ENCODE measurements at places on chromosomes 7 and 10.

- no peak for DNase-seq
These were observed 80.2 kb downstream of the RBM20 start for GRCh38 chr10:110724116-110724921.

GRCh38 chr7:73761854-73762658 is 8.0 kb downstream of the CLDN3 start:
- no peak for DNase-seq

GRCh38 chr7:95246831-95247370 is 77.4 kb downstream of the PON1 start:
- no peak for DNase-seq

DNA sequence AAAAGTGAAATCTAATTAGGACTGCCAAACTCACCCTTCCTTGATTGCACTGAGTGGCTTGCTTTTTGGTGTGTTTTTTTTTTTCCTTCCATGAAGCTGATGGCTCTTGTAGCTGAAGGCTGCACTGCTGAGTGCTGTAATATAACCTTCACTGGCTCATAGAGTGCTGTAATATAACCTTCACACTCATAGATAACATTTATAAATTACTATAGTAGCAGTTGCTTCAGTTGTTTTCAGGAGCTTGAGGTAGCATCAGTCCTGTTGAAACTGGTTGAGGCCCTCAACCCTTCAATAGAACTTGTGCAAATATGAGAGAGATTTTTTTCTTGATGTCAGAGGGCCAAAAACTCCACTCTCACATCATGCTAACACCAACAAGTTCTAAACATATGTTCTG is 404.9 kb upstream of the MBL2 start:
- DNase-seq = no peak

DNA sequence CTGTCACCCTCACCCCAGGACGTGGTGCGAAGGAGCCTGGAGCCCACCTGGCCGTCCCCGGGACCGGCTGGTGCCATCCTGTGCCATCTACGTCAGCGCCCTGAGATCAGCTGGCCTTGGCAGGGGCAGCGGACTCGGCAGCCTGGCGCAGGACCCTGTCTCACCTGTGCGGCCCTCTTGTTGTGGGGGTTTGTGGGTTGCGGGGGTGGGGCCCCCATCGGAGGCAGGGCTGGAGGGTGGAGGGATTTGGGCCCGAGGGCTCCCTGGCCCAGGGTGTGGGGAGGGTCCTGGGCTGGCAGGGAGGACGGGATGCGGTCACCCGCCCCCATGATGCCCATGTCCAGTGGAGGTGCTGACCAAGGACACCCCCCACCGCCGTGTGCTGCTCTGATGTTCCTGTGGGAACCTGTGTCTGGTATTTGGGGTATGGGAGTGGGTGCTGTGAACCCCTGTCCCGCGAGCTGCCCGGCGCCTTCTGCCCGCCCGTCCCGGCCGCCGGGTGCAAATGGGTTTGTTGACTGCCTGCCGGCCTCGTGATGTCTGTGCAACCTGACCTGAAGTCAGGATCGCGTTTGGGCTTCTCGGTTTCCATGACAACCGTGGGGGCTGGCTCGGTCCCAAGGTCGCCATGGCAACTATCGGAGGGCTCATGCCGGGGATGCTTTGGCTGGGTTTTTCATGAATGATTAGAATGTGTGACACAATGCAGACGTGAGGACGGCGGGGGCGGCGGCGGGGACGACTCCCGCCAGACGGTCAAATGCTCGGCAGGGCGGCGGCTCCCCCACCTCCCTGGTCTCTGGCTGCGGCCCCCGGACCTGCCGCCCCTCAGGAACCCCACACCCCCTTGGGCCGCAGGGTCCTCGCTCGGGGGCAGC is 7.3 kb downstream of the MAFK start:
- peak; percentile 84 for DNase-seq

GRCh38 chr7:131747658-131748232 is 191.3 kb upstream of the PODXL start:
- no peak for DNase-seq

DNA sequence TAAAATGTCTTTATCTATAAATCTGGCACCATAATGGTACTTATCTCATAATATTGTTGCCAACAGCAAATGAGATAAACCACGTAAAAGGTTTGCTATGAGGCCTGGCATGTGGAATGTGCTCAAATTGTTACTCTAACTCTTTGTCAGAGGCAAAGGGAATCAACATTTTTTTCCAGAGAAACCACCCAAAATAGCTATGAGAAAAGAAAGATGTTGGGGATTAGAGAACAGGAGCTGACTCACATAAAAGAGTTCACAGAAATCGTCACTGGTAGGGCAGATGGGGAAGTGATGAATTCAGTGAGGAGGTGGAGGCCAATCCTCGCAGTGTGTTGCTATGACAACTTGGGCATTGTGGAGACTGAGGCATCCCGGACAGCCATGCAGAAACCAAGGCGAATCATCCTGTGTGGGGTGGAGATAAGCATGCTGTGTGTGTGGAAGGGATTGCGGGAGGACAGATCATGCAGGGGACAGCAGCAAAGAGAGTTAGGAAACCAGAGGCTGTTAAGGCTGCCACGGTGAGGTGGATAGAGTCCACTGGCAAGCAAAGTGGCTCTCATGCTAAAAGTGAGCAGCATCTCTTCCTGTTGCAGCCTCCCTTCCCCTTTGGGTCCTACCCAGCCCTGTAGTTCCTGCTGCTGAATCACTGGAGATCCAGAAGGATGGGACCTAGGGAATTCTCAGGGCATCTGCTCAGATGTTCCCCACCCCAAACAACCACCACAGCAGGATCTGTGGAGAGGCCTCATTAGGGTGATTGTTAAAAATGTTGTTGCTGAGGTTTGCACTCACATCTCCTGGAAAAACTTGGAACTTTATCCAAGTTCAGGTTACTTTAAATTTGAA is 103.9 kb downstream of the CUBN start:
- no peak for DNase-seq

DNA sequence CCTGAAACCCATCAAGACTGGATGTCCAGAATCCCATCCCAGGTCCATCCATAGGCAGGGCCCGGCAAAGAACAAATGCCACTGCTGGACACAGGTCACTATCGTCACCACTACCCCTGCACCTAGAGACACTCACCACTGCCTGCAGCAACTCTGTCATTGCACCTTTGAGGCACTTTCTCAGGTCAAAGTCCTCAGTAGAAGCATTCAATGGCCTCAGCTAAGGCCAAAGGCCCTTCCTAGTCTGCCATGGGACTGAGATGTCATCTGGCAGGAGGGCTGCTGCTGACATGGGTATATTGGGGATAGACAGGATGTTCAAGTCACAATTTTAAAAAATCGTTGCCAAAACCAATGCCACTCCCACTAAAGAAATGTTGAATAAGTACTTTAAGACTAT is 58.7 kb downstream of the GPAM start:
- DNase-seq = no peak

DNA sequence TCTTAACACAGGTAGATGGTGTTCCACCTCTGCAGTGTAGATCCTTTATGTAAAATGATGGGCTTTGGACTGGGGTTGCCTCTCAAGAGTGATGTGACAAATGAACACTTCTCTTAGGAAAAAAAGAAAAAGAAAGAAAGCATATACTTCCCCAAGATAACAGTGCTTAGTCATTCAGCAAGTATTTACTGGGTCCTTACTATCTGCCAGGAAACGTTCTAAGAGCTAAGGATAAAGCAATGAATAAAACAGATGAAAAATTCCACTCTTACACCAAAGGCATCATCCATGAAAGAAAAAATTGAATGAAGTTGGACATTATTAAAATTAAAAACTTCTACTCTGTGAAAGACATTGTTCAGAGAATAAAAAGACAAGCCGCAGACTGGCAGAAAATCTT is 177.3 kb downstream of the C7orf25 start:
- DNase-seq = no peak

DNA sequence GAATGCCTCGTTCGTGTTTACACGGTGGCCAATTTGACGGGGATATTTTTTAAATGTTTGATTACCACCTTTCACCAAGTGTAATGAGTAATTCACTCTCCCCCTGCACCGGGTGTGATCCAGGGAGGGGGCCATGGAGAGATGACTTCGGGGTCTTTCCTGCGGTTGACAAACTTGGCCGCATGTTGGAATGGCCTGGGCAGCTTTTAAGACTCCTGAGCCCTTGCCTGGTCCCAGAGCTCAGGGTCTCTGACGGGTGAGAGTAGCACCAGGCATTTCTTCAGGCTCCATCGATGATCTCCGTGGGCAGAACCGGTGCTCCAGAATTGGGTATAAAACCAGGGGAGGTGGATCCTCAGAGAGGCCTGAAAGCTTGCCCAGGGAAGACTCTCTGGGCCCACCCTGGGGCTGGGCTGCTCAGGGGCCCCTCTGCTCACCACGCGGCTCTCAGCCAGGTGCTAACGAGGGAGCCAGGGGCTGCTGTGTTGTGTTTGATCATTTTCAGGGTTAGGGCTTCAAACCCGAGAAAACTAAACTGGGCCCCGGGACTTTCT is 882 bp downstream of the ZNF282 start:
- no peak for DNase-seq

DNA sequence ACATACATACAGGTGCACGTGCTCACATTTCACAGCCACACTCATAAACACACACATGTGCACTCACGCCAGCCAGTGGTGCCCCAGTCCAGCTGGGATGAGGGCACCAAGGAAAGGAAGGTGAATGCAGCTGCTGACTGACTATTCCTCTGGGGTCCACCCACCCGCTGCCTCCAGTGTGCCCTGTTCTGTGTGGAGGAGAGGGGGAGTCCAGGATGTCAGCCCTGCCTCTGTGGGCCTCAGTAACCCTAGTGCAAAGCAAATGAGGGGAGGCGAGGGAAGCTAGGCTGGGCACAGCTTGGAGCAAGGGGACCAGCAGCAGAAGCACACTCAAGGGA is 57.6 kb downstream of the YKT6 start:
- DNase-seq = no peak

GRCh38 chr10:98186681-98187080 is 52.2 kb downstream of the R3HCC1L start:
- DNase-seq = no peak

DNA sequence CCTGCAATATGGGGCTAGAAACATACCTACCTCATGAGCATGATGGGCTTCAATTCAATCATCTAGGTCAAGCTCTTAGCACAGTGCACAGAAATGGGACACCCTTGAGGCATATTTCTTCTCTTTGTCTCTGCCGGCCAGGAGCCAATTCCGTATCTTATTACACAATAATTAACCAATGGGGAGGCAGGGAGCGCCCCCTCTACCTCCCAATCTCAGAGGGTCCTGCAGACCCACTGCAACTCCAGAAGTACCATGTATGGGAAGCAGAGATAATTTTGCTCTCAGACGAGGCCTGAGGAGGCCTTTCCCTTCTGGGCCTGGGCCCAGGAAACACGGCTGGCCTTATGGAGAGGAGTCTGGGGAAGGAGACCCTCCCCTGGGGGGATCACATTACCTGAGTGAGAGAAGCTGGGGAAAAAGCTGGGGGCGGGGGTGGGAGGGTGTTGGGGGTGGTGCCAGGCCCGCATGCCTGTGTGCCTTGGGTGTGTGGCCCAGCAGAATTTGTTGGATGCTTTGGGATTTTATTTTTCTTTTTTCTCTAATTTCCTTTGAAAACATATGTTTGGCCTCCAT is 155.5 kb downstream of the UBE2H start:
- no peak for DNase-seq

- no peak for DNase-seq
These were observed 117.6 kb upstream of the TCF7L2 start for GRCh38 chr10:112832361-112832878.

GRCh38 chr10:131141645-131142516 is 169.6 kb downstream of the TCERG1L start:
- no peak for DNase-seq

GRCh38 chr10:99845837-99846382 is 63.5 kb downstream of the ABCC2 start:
- DNase-seq = peak; percentile 75

- no peak for DNase-seq
These were observed 43.2 kb upstream of the ATRNL1 start for GRCh38 chr10:115049960-115050359.

DNA sequence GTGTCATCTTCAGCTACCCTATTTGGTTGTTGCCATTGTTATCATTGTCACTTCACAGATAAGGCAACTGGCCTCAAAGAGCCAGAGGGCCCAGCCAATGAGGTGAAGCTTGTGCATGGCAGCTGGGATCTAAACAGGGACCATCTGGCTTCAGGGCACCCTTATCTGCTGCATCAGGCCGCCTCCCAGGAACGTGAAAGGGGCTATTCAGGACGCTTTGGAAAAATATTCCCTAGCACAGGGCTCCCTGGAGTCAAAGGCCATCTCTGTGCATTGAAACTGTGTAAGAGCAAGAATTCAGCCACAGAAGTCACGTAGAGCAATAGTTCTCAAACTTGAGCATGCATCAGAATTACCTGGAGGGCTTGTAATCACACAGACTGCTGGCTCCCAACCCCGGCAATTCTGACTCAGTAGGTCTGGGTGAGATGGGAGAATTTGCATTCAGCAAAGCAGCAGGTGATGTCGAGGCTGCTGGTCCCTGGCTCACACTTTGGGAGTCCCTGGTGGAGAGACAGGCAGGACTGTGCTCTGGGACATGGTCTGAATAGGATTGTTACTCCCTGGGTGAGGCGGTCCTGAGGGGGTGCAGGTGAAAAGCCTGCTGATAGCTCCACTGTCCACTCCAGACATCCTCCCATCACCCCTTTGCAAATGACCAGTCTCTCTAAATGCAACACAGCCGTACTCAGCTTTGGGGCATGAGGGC is 21.5 kb upstream of the PLEKHA1 start:
- no peak for DNase-seq

- DNase-seq = peak; percentile 23
These were observed 33.0 kb downstream of the PLEKHA1 start for GRCh38 chr10:122407375-122408125.

GRCh38 chr10:78327778-78328591 is 294.3 kb downstream of the RPS24 start:
- no peak for DNase-seq

- DNase-seq = no peak
These were observed 27.0 kb downstream of the ANXA8 start for GRCh38 chr10:47456794-47457527.

DNA sequence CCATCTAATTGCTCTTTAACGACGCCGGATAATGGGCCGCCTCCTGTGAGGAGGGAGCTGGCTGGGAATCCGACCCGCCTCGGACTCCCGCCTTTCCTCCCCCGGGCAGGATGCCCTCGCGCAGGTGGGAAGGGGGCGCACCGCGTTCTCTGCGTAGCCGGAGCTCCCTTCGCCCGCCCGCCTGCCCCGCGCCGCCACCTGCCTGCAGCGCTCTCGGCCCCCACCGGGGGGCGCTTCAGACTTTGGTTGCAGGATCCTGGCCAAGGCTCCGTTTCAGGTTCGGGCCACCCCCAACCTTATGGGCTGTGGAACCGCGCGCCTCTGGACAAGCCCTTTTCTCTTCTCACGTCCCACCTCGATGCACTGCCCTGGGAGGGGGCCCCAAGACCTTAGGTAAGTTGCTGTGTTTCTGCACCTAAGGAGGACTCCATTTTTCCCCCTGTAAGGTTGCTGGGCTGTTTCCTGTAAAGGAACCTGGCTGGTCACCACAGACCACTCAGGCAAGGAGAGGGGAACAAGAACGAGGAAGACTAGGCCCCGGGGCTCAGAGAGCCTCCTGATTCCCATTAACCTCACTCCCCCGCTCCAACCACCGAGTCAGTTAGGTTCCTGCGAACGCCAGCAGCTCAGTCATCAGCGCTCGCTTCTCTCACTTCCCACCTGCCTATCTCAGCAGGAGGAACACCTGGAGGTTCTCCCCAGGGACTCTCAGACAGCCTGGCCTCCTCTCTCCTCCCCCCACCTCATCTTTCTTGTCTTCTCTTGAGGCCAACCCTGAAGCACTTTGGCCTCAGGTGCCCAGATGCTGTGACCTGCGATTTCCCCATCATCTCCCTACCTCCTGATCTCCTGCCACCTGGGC is 11.3 kb upstream of the KAZALD1 start:
- no peak for DNase-seq

Data from gastrocnemius medialis (tissue), 4 donors.